ENCODE measurements at places on chromosomes 5 and 9.
A peak's percentile ranks its signal among the peaks of the same experiment; 100 is the strongest.

DNA sequence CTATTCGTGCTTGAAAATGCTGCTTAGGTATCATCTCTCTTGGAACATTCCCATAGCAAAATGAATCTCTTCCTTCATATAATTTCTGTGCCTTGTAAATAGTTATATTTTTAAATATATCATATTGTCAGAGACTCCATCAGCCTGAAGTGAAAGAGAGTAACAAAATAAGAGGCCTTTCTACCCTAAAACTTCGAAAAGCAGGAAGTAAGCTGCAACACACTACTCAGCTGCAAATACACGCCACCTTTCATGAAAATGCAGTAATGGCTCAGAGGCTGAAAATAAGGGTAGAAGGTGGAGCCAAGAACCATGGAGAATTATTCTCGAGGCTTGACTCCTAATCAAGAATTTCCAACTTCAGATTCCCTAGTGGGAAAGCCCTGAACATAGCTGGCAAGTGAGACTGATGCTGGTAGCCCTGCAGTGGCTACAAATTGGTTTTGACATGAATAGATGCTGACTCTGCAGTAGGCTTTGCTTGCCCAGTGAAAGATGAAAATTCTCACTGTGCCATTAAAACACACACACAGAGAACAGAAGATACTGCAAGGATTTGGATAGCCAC lies 30.2 kb upstream of the PTGER4 start:
- no peak for DNase-seq

DNA sequence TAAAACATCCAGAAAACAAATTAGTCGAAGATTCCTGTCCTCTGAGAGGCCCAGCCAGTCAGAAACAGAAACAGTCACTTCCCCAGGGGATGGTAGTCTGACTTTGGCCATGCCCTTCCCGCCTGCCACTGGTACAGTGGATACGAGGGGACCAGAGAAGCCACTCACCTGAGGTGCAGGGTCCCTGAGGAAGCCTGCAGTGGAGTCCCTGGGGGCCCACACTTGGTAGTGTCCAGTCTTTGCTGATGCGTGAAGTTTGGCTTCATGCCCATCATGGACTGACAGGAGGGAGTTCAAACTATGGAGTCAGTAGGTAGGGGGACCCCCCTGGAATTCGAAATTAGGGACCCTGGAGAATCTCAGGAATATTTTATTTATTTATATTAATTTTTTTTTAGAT lies 147.5 kb downstream of the DAB2IP start:
- no peak for DNase-seq

- DNase-seq: no peak
Observed at GRCh38 chr9:127572961-127573721, 38.9 kb upstream of the STXBP1 start.

GRCh38 chr9:5922192-5922591 lies 31.5 kb downstream of the MLANA start:
- DNase-seq: no peak

- no peak for DNase-seq
Observed at GRCh38 chr5:139384591-139385051, 1.5 kb upstream of the SLC23A1 start.

DNA sequence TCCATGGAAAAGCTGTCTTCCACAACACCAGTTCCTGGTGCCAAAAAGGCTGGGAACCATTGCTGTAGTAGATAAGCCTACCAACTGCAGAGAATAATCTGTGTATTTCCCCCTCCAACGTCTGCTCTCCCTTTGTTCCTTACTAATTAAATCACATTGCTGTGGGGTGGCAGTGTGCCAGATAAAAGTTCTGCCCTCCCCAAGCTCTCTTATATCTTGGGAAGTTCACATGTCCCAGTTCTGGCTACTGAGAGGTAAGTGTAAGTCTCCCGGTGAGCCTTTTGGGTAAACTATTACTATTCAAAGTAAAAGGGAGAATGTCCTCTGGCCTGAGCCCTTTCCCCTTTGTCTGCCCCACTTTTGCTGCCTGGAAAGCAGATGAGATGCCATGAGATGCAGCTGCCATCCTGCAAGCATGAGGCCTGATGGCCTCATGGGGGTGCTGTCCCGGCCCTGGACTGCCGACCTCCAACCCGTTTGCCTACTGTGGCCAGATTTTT lies 14.7 kb downstream of the ENC1 start:
- peak; percentile 61 for DNase-seq

- no peak for DNase-seq
Observed at GRCh38 chr5:3701694-3702093, 106.1 kb downstream of the IRX1 start.

GRCh38 chr5:172059661-172060100 lies 53.2 kb upstream of the FBXW11 start:
- peak; percentile 79 for DNase-seq

DNA sequence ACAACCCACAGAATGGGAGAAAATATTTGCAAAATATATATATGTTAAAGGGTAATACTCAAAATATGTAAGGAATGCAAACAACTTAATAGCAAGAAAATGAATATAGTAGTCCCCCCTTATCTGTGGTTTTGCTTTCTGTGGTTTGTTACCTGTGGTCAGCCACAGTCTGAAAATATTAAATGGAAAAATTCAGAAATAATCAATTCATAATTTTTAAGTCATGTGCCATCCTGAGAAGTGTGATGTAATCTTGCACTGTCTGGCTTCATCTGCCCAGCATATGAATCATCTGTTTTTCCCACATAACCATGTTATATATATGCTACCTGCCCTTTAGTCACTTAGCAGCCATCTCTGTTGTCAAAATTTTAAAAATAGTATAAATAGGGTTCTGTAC lies 11.7 kb downstream of the CER1 start:
- DNase-seq: no peak

DNA sequence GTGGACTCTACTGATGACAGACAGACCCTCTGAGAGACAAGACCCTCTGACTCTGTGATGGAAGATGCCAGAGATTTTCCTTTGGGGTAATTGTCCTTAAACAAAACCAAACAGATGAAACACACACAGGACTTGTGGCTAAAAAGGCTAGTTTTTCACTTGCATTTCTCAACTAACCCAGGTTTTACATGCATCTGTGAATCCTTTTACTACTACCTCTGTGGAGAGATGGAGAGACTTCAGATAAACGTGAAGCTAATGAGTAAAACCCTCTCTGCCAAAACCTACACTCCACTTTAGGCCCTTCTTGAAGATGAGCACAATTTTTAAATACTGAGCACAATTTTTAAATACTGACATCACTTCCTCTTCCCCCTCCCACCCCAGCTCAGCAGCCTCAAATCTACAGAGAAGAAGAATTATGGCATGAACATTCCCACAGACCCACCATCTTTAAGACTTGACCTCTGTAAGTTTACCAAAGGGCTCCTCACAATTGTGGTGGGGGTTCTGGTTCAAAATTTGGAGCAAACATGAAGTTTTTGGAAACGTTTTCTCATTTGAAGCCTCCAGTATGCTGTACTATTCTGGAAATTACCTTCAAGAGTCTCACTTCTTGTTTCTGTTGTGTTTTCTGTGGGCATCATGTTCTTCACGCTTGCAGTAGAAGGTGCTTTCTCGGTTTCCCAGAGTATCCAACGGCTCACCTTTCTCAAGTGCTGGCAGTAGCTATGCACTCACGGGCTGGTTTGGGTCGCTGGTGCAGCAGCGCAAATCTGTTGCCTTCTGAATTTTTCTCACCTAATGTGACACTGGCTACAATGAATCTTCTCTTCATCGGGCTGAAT lies 42.7 kb downstream of the ACER2 start:
- no peak for DNase-seq

DNA sequence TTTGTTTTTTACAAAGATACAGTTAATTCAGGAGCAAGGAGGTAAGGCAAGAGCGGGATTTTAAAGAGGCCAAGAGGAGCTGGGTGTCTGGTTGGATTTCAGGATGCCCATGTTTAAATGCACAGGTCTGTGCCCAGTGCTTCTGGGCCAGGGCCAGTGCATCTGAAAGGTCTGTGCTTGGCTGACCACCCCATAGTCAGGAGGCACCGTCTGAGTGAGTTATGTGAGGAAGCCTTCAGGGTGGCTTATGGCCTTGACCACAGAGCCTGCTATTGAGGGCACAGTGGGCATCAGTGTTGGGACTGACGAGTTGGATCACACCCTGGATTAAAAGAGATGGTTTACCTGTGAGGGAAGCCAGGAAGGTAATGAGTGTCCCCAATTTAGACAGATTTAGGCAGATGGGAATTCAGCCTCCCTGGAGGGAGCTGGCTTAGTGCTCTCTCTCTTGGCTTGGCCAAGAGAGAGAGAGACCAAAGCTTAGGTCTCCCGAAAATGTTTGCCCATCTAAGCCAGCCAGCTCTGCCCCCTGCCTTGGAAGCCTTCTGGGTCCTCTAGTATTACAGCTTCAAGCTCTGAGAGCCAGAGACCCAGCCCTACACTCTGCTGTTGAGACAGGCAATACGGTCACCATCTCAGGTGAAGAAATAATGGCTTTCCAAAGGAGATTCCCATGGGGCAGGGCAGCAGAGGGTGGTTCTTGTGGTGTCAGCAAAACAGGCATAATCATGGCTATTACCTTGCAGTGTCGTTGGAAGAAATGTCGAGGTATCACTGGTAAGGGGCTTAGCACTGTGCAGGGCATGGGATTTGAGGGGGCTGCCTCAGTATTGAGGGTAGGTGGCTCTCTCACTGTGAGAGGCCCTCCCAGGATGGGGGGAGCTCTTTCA lies 68.6 kb downstream of the RGS3 start:
- DNase-seq: no peak

DNA sequence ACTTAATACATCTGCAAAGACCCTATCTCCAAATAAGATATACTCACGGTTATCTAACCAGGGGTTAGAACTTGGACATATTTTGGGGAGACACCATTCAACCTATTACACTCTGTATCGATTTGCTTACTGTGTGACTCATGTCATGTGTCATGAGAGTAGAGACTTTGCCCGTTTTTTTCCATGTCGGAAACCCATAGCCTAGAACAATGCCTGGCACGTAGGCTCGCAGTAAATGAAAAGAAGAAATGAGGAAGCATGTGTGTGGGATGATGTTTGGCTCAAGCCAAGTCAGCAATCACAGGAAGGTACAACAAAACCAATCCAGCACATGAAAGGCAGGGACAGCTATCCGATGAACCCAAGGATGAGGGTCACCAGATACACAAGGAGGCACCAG lies 94.6 kb upstream of the DNAH5 start:
- DNase-seq: no peak

GRCh38 chr9:71675857-71676165 lies 92.5 kb downstream of the CEMIP2 start:
- DNase-seq: no peak

GRCh38 chr5:150529555-150529954 lies 21.6 kb downstream of the NDST1 start:
- no peak for DNase-seq

- DNase-seq: no peak
Observed at GRCh38 chr5:33441241-33442177, 744 bp downstream of the TARS1 start.

DNA sequence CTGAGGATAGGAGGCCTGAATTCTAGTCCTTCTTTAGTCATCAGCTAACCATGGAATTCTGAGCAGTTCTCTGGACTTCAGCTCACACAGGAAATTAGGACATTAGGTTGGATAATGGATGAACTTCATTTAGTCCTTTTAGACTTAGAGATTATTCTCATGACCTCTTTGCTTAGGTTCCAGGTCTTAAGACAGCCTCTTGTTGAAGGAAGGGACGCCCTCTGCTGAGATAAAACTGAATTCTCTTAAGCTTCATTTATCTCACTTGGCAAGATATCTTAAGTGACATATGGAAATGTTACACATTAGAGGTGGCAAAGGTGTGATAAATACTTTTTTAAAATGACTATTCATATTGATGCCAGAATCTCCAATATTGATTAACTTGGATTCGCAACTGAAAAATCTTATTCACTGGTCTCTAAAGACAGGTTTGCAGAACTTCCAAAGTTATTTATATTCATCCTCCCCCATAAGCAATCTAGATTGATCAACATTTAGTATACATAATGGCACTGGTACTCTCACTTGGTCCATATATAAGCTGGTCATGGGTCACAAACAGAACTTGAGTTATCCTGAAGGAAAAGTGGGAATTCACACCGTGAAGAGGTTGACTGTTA lies 16.9 kb upstream of the ZNF366 start:
- DNase-seq: peak; percentile 31

GRCh38 chr5:10527281-10527950 lies 36.5 kb upstream of the ANKRD33B start:
- DNase-seq: no peak

GRCh38 chr9:130332384-130332926 lies 66.9 kb downstream of the HMCN2 start:
- peak; percentile 44 for DNase-seq

DNA sequence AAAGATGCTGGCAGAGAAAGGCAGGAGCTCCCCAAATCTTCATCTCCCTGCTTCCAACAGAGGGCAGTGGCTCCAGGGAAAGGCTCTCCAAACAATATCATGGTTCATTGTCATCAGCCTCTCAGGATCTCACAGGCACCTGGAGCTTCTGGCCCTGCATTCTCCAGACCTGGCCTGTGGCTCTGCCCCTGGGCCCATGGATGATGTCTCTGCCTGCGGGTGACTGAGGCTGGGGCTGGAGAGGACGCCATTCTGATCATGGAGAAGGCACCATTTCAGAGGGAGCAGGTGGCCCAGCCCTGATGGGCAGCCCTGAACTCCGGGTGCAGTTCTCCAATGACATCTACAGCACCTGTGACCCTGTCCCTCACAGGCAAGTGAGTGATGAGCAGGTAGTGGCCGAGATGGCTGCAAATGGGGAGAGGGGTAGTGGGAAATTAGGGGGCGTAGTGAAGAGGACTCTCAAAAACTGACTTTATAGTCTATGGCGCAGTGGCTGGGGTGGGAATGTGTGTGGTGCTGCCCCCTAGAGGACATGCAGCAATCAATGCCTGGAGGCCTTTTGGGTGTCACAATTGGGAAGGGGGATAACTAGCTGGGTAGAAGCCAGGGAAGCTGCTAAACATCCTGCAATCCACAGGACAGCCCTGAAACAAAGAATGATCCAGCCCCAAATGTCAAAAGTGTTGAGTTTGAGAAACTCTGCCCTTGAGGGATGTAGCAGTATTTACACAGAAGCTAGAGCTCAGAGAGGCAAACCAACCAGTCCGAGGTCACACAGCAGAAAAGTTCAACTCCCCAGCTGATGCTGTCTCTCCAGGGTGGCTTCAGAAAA lies 3.2 kb downstream of the SH3PXD2B start:
- DNase-seq: peak; percentile 81

DNA sequence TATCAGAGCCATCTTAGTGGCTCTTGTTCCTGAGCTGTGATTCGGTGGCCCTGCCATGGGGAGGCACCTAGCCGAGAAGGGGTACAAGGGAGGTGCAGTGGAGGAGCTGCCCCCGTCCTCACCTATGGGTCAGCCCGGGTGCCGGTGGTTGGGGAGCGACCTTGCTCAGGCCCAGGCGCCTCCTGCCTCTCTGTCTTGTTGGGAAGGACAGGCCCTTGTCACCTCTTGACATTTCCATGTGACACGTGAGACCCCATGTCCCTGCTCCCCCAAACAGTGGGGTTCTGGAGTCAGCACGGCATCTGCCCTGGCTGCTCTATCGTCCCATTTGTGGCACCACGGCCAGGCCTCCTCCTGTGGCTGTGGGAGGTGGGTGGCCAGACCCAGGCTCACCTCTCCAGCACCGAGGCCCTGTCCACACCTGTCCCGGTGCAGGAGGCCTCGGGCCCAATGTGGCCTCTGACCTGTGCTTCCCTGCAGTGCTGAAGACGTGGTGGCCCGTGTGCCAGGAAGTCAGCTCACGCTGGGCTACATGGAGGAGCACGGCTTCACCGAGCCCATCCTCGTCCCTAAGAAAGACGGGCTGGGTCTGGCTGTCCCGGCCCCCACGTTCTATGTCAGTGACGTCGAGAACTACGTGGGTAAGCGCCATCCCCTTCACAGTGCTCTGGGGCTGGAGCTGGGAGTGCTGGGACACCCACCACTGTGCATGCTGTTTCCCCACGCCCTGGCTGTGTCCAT lies 68.9 kb downstream of the PHF2 start:
- DNase-seq: no peak

Data from H7 (cell line).